ENCODE measurements at places on chromosomes 1 and 21.

DNA sequence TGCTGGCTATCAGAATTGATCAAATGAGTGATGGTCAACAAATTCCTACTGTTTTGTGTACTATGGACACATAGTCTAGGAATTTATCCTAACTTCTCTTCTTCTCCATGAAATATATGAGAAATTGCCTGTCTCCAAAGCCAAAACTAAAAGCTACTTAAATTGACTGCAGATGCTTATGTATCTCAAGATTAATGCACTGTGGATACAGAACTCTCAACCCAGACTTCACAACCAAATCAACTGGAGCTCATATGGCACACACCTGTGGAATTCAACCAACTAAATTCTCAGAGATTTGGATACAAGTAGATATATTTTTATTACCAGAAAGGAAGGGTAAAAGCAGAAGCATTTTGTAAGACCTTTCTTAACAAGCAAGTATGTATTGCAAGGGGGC, 566.1 kb downstream of the LTN1 start:
- DNase-seq, result no peak

- no peak for DNase-seq
Measured at GRCh38 chr1:178607718-178608408, 95.0 kb downstream of the TEX35 start.

- DNase-seq, result no peak
Measured at GRCh38 chr1:27960762-27961645, 1.2 kb downstream of the XKR8 start.

GRCh38 chr1:160325252-160325651, 17.8 kb downstream of the COPA start:
- no peak for DNase-seq

Data from vagina (tissue), 2 donors.